ENCODE measurements at places on chromosomes 6 and 20.

DNA sequence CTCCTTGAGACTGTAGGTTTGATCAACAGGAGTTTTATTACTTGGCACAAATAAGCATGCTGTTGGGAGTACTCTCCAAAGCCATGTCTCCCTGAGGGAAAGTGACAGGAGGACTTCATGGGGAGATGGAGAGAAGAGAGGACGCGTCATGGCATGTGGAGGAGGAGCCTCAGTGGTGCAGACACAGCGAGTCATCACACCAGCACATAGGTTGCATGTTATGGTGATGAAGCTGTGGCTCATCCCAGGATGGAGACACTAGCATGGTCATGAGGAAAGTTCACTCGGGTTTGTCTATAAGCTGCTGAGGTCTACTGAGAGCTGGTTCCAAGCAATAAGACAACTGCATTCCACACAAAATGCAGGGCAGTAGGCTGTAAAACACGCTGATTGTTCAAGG, 13.2 kb upstream of the SSTR4 start:
- no peaks in the 10 kb centered on the region for H3K4me1 ChIP-seq
- DNase-seq, result no peak
- H3K36me3 ChIP-seq, result no peaks in the 10 kb centered on the region
- no peak overlapping the region for H3K4me3 ChIP-seq
- no peak overlapping the region for H3K27ac ChIP-seq

- DNase-seq, result no peak
- H3K27me3 ChIP-seq, result no peaks in the 10 kb centered on the region
- H3K4me3 ChIP-seq, result no peak overlapping the region
- H3K36me3 ChIP-seq, result no peaks in the 10 kb centered on the region
- H3K4me1 ChIP-seq, result peaks cover 3% of the 10 kb centered on the region
Observed at GRCh38 chr6:56914798-56915658, 39.9 kb upstream of the BEND6 start.

DNA sequence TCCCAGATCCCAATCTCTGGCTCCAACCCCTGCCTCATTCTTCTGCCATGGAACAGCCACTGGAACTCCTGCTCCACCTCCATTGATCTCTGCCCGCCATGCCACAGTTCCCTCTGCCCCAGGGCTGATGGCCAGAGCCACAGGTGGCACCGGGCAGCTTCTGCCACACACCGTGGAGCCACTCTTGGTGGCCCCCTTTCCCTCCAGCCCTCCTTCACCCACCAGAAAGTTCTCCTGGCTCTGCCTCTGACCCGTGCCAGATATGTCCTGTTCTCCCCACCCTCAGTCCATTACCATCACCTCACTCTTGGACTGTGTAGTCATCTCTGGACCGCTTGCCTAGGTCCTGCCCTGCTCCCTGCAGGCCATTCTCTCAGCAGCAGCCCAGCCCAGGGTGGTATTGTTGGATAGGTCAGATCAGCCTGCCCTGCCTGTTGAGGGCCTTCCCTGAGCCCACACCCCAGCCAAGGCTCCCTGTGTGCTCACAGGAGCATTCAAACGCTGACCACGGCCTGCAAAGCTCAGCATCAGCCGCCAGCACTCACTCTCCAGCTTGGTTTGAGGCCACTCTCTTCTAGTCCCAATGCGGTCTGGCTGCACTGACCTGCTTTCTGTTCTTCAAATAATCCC, 16.8 kb upstream of the SYNDIG1 start:
- H3K36me3 ChIP-seq, result no peaks in the 10 kb centered on the region
- no peak overlapping the region for H3K4me3 ChIP-seq
- H3K27ac ChIP-seq, result no peak overlapping the region
- H3K4me1 ChIP-seq, result no peaks in the 10 kb centered on the region
- DNase-seq, result peak; percentile 56

GRCh38 chr20:60096166-60096565, 137.9 kb downstream of the CDH26 start:
- no peak for DNase-seq
- no peak overlapping the region for H3K4me3 ChIP-seq
- no peaks in the 10 kb centered on the region for H3K36me3 ChIP-seq
- H3K27me3 ChIP-seq, result no peaks in the 10 kb centered on the region

GRCh38 chr6:142728910-142729481, 216.0 kb downstream of the HIVEP2 start:
- H3K4me3 ChIP-seq, result no peak overlapping the region
- no peaks in the 10 kb centered on the region for H3K36me3 ChIP-seq
- DNase-seq, result no peak
- H3K4me1 ChIP-seq, result no peaks in the 10 kb centered on the region
- no peaks in the 10 kb centered on the region for H3K27me3 ChIP-seq

DNA sequence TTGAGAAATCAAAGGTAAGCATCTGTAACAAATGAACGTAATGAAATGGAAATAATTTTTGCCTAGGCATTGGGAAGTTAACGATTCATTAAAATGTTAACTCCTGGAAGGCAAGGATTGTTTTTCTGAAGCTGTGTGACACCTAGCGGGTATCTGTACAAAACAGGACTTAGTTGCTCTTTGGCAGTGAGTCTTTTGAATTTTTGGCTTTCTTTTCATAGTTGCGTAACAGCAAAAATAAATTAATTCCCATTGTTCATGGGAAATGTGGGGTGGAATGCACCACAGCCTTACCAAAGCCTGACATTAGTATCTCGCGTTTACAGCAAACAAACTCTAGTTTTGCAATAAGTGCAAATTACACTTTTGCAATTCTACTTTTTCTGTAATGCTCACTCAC, 92.7 kb upstream of the DTNBP1 start:
- H3K27me3 ChIP-seq, result no peaks in the 10 kb centered on the region
- no peaks in the 10 kb centered on the region for H3K36me3 ChIP-seq

DNA sequence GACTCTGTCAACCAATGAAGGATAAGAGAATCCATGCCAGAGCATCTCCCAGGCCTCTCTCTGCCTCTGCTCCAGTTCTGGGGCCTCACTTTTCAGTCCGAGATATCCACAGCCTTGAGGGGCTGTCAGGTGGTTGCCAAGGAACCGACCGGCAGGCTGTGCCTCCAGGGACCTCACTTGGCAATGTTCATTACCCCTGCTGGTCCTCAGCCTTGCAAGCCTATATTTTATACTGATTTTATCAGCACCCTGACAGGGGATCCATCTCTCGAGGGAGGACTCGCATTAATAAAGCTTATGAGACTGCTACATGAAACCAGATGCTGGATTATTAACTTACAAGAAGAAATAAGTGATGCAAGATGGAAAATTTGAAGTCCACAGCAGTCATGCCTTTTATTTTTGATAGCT, 39.9 kb downstream of the TMC2 start:
- DNase-seq, result no peak
- no peak overlapping the region for H3K4me3 ChIP-seq
- H3K27ac ChIP-seq, result no peak overlapping the region

- H3K4me3 ChIP-seq, result no peak overlapping the region
- H3K36me3 ChIP-seq, result no peaks in the 10 kb centered on the region
- no peak for DNase-seq
- H3K27ac ChIP-seq, result no peak overlapping the region
- H3K4me1 ChIP-seq, result no peaks in the 10 kb centered on the region
- no peaks in the 10 kb centered on the region for H3K27me3 ChIP-seq
Observed at GRCh38 chr6:55886185-55886836, 10.9 kb upstream of the BMP5 start.

DNA sequence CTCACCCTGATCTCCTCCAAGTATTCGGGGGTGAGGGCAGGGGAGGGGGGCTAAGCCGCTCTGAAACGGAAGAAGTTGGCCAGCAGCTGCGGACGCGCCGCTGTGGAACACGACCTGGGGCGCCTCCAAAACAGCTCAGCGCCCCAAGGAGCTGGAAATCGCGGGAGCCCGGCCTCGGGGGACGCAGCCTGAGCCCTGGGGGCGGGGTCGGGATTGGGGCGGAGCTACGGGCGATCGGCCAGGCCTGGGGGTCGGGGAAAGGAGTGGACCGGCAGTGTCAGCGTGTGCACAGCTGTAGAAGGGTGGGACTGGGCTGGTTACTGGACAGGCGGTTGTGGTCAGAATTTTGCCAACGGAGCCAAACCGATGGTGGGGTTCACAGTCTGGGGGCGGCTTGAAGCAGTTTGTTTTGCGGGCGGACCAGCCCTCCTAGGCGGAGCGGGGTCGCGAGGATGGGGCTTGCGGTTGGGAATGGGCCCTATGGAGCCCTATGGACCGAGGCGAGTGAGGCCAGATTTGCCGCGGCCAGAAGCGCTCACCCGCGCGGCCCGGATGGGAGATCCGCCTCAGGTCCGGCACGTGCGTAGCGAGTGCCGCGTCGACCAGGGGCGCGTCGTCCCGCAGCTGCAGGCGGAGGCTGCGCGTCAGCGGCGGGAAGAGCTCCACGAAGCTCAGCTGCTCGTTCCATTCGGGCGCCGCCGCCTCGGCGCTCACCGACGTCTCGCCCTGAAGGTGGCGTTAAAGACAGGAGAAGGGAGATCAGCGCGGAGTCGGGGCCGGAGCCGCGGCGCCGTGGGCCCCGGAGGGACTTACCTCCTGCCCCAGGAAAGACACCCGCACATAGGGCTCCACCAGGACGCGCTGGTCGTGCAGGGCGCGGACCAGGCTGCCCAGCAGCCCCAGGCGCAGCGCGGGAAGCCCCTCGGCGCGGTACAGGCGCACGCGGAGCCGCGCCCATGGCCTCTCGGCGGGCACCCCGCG, 14.3 kb upstream of the SPAG4 start:
- H3K27me3 ChIP-seq, result no peaks in the 10 kb centered on the region
- DNase-seq, result peak; percentile 84
- no peaks in the 10 kb centered on the region for H3K36me3 ChIP-seq
- H3K4me1 ChIP-seq, result peaks cover 14% of the 10 kb centered on the region
- peak overlapping the region; percentile 66 for H3K4me3 ChIP-seq

DNA sequence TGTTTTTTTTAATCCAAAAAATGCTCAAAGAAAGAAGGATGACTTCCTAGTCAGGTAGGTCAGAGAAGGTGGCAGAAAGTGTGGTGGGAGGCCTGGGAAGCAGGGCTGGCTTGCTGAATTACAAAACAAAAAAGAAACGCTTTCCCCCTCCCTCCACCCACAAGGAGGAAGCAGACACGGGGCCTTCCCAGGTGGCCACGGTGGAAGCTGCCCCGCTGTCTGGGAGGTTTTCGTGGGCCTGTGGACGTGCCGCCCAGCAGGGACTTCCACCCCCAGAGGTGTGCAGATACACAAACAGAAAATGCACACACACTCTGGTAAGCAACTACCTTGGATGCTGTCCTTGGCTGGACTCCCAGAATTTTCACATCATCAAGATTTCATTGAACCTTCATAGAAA, 198.2 kb upstream of the CDH4 start:
- DNase-seq, result no peak
- no peaks in the 10 kb centered on the region for H3K36me3 ChIP-seq
- H3K4me1 ChIP-seq, result no peaks in the 10 kb centered on the region
- H3K27me3 ChIP-seq, result no peaks in the 10 kb centered on the region

DNA sequence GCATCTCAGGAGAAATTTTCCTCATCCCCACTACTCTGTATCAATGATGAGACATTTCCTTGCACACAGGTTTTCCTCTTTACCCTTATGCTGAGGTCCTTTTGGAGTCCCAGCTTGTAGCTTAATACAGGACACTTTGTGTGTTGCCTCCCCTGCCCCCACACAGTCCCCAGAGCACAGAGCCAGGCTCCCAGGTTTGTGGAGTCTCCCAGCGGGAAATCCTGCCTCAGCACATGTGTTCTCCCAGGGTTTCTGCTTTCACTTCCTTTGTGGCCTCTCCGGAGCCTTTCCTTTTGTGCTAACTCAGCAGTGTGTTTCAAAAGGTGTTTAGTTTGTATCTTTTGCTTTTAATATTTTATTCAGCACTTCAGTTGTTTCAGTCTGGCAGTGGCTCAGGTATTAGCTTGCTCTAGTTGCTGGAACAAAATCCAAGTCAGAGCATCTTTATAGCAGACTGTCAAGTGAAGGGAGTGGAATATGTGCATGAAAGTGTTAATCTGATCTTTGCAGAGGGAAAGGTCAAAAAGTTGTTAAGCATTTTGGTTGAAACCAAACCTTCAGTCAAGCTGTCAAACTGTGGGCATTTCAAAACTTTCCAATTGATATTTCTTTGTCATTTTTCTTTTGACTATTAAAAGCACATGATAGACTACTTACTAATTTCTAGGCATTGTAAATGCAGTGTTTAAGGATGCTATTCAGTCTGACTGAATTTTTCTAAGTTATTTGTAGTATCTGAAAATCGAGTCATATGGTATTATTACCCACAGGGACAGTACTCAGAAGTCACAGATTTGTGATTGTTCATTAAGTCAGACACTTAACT, 8.6 kb downstream of the SNX9 start:
- H3K27ac ChIP-seq, result no peak overlapping the region
- no peak for DNase-seq
- no peak overlapping the region for H3K4me3 ChIP-seq
- no peaks in the 10 kb centered on the region for H3K27me3 ChIP-seq
- no peaks in the 10 kb centered on the region for H3K36me3 ChIP-seq

All from ascending aorta (tissue), 2 donors.